Mesenteric fat pad (tissue), 1 donor: ENCODE measurements at places on chromosomes 6 and 20. TPM values are rescaled to one million over a fixed set of nuclear protein-coding genes. Genes with fewer than 3 reads are reported as not detected.

The PTCHD4 gene
- total RNA-seq, result 1.4 TPM

- no peak for DNase-seq
Measured at GRCh38 chr20:47656318-47656717, 129.0 kb downstream of the SULF2 start.

DNA sequence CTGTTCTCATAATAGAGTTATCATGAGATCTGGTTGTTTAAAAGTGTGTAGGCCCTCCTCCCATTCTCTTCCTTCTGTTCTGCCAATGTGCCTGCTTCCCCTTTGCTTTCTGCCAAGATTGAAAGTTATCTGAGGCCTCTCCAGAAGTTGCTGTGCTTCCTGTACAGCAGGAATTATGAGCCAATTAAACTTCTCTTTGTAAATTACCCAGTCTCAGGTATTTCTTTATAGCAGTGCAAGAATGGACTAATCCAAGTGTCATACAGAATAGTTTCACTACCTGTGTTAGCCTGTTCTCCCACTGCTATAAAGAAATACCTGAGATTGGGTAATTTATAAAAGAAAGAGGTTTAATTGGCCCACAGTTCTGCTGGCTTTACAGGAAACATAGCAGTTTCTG is 100.0 kb downstream of the CD24 start:
- no peak for DNase-seq

The HAO1 gene
- total RNA-seq, result not detected

The RSPO3 gene
- 30.4 TPM for total RNA-seq

DNA sequence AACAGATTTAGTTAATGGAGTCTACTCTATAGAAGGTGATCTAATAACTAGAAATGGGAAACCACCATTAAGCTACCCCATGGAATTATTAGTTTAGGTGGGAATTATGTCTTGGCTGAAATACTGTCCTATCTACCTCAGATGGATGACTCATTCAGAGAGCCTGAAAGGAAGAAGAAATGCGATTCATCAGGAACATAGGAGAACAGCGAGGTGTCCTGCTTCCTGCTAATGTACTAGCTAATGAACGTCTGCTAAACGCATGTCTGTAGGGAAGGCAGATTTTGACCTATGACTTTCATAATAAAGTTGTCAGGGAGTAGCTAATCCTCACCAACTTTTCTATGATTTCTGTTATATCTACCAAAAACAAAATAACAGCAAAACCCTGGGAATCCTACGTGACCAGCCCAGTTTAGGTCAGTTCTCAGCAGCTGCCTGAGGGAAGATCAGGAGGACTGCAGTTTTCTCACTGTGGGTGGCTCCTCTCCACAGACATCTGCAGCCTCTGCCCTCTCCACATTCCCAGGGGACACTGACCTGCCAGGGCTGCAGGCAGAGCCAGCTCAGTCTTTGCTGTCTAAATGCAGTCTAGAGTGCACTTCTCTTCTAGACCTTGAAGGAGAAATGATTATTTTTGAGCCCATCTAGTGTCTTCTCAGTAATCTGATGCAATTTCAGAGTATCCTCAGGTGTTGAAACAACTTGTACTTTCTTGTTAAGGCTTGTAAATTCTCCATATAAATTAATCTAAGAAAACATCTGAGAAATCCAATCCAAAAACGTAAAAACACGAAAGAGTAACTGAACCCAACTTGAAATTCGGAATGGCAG is 18.1 kb upstream of the SFT2D1 start:
- no peak for DNase-seq
